ENCODE measurements at places on chromosomes 7 and 10.

DNA sequence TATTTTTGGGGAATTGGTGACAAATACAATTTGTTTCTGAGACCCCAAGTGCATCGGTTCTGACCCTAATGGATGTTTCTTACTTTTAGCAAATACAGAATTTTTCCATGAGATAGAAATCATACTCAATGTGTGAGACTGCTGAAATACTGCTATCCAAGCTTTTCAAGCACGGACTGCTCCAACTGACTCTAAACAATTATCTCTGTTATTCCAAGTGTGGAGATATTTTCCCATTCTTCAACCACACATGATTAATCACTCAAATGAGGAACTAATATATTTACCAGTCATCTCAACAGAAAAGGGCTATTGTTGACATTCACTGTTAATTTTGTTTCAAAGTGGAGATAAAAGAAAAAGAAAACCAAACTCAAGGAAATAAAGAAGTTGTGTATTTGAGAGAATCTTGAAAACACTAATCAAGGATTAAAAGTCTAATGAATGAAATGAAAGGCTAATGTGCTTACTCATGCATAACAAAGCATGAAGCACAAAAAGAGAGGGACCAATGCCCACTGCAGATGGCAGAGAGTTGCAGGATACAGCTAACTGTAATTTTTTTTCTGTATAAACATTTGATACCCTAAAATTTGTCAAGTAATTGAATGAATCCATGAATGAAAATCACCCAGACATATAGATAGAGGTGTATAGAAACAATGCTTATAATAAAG is 423.6 kb downstream of the DGKB start:
- no peak for DNase-seq

GRCh38 chr7:84700563-84701370 is 486.1 kb downstream of the SEMA3D start:
- no peak for DNase-seq

- DNase-seq: no peak
These were observed 181.9 kb downstream of the TMEM26 start for GRCh38 chr10:61271127-61271780.

GRCh38 chr10:120451968-120452367 is 5.1 kb upstream of the PLPP4 start:
- DNase-seq: no peak

- DNase-seq: no peak
These were observed 8.4 kb upstream of the IFIT1B start for GRCh38 chr10:89369156-89370105.

DNA sequence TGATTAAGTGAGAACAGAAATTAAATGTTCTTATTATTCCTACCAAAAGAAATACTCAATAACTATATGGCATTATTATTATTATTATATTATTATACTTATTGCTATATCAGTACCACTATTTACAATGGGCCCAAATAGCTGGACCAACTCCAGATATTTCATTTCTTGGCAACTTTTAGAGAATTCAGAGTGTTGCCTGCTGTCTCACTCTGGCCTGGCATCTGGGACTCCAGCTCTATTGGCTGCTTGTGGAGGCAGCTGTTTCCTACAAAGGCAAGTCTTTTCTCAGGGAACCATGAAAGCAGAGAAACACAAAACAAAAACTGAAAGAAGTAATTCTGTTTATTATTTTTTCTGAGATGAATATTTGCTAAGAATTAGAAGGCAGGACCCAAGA is 105.1 kb upstream of the SORCS1 start:
- no peak for DNase-seq

- no peak for DNase-seq
These were observed 34.2 kb downstream of the PDGFA start for GRCh38 chr7:485188-486081.

- DNase-seq: no peak
These were observed 463.5 kb upstream of the TEX47 start for GRCh38 chr7:89259085-89259484.

GRCh38 chr10:4947039-4947634 is 16.1 kb upstream of the AKR1C1 start:
- no peak for DNase-seq

- no peak for DNase-seq
These were observed 128.1 kb upstream of the VIPR2 start for GRCh38 chr7:159272739-159273138.
